Mesendoderm (in vitro differentiated cells): ENCODE measurements at places on chromosomes 1 and 21.

- no peak for DNase-seq
These were observed 7.0 kb downstream of the COLGALT2 start for GRCh38 chr1:184030433-184031091.

DNA sequence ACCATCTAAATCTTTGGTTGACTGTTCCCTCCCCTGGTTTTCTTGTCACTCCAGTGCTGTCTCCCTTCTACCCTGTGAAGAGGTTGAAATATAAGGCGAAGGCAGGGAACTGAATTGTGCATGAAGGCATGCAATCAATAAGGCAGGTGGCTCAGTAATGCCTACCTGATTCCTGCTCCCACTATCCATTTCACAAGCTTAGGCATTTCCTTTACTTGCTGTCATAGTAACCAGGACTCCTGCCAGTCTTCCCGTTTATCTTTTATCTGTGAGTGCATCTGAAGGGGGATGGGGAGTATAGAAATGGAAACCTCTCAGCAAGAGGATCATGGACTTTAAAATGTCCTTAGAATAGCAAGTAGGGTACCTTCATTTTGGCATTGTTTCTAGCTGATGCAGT lies 40.5 kb downstream of the MRPS6 start:
- DNase-seq: peak; percentile 78

DNA sequence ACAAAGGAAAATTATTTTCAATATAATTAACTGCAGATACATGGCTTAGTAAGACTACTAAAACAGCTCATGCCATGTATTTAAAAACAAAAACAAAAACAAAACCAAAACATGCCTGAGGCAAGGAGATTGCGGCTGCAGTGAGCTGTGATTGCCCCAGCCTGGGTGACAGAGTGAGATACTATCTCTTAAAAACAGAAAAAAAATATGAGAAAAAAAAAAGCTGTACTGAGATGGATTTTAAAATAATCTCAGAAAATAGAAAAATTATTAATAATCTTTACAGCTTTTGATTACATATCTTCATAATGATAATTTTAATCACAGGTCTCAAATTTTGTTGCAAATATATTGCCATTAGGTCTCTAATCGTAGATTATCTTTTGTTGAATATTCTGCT lies 24.0 kb upstream of the LIN9 start:
- DNase-seq: peak; percentile 60

DNA sequence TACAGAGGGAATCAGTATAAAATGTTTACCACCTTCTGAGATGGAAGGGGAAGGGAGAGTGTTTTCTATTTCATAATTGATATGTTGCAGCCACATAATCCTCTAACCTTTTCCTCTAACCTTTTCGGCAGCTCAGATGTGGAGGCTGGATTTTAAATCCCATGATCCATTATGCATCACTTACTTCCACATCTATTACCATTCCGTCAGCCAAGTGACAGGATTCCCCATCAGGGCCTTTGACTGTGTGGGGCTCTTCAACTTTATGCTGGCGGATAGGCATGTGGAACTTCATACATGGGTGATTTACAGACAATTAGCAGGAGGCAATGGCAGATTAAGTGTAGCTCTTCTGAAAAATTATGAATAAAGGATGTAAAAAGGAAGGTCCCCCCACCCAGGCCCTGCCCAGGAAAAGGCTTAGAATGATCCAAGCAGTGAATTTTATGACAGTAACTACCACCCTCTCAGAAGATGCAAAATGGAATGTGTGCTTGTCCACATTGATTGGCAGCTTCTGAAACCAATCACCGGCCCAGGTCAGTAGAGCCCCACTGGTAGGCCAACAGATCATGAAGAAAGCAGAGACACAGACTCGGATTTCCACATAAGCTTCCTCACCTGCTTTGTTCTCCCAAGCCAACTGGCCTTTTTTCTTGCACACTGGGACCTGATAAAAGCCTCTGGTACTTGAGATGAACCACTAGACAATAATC lies 147.0 kb downstream of the ST6GALNAC5 start:
- peak; percentile 56 for DNase-seq

DNA sequence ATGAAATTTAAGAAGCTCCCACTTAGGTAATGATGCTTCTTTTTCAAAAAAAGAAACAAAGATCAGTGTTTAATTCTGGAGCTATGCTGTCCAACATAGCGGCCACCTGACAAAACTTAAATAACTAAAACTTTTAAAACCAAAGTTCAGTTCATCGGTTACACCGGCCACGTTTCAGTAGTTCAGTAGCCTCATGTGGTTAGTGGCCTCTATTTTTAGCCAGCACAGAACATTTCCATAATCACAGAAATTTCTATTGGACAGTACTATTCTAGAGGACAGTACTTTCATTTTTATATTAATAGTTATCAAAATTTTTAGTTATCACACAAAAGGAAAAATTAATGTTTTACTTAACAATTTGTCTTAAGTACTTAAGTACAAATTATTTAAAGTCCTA lies 141.0 kb downstream of the USP25 start:
- no peak for DNase-seq

DNA sequence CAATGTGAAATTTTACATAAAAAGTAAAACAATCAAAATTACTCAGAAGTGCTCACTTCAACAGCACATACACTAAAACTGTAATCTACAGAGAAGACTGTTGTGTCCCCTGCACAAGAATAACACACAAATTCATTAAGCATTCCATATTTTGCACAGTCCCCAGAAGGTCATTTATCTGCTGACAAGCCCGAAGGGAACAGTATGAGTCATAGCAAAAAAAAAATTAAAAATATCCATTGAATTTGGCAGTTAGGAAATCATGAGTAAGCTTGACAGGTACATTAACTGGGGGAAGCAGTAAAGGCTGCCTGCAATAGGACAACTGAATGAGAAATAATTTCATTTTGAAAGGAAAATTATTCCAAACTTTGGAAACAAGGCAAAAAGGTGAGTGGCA lies 3.3 kb upstream of the CACYBP start:
- no peak for DNase-seq

- peak; percentile 45 for DNase-seq
These were observed 199.6 kb downstream of the LTN1 start for GRCh38 chr21:28793043-28793442.

DNA sequence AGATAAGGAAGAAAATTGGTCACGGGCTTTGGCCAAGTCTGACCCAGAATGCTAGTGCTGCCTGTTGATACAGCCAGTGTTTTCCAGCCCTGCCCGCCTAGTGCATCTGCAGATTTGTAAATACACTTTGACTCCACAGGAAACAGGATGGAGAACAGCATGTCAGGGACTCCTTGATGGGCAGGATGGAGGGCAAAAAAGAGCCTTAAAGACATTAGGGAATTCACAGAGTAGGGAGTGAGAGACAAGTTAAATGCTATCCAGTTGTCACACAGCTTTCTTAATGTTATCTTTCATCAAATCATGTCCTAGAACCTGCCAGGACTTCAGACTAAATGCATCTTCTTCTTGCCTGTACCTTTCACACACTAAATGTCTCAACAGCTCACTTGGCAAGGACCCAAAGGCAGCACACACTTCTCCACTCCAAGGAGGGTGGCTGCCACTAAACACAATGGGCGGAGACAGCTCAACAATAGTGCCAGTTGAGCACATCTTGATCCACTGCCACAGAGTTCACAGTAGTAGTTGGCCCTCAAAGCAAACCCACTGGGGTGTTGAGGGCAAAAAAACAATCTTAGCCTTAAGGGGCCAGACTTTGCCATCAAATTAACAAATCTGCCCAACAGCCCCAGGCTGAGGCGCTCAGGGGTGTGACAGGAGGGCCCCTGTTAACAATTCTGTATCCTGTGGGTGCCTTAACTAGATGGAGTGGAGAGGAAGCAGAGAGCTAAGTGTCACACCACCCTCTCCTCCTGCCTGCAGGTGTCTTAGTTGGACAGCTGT lies 2.7 kb downstream of the HIVEP3 start:
- DNase-seq: no peak

- no peak for DNase-seq
These were observed 178.0 kb downstream of the SDCCAG8 start for GRCh38 chr1:243433737-243434370.

GRCh38 chr1:151990856-151991198 lies 2.8 kb downstream of the S100A10 start:
- DNase-seq: no peak

GRCh38 chr1:222586842-222587241 lies 2.9 kb downstream of the TAF1A start:
- no peak for DNase-seq

- no peak for DNase-seq
These were observed 170.8 kb downstream of the ADSS2 start for GRCh38 chr1:244280859-244281258.

GRCh38 chr1:246791303-246791918 lies 67.2 kb downstream of the SCCPDH start:
- DNase-seq: no peak

- no peak for DNase-seq
These were observed 54.4 kb upstream of the TINAGL1 start for GRCh38 chr1:31521761-31522555.

DNA sequence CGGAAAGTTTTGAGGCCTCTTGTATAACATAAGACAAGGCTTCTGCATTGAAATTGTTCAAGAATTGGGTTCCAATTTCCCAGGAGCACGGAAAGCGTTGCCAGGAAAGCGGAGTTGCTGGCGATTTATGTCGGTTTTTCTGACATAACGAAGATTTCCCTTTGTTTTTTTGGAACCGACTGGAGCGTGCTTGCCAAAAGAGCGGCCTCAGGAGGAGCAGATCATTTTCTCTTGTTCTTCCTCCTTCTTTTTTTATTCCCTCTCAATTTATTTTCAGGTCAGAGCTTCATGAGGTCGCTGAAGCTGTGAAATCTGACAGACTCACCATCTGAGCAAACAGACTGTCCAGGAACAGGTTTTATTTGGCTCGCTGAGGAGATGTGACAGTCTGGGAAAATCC lies 275.5 kb downstream of the CAMTA1 start:
- no peak for DNase-seq

GRCh38 chr1:221084681-221085080 lies 205.4 kb downstream of the HLX start:
- peak; percentile 19 for DNase-seq

DNA sequence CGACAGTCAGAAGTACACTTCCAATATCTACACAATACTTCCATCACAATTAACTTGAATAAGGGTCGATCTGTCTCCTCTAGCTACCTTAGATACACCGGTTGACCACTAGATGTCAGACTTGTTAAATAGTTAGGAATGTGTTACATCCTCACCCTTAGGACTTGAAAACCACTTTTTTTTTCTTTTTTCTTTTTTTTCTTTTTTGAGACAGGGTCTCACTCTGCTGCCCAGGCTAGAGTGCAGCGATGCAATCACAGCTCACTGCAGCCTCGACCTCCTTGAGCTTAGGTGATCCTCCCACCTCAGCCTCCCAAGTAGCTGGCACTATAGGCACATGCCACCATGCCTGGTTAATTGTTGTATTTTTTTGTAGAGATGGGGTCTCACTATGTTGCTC lies 120.4 kb upstream of the GREM2 start:
- DNase-seq: peak; percentile 79

- DNase-seq: no peak
These were observed 881.5 kb downstream of the BRINP3 start for GRCh38 chr1:189596197-189596596.

DNA sequence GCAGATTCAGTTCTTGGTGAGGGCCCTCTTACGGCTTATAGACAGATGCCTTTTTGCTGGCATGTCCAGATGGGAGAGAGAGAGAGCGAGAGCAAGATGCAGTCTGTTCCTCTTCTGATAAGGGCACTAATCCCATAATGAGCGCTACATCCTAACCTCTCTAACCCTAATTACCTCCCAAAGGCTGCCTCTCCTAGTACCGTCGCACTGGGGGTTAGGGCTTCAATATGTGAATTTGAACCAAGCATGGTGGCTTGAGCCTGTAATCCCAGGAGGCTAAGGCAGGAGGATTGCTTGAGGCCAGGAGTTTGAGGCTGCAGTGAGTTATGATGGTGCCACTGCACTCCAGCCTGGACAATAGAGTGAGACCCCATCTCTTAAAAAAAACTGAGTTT lies 10.5 kb upstream of the SDE2 start:
- no peak for DNase-seq

GRCh38 chr21:33434770-33435360 lies 31.7 kb downstream of the IFNGR2 start:
- no peak for DNase-seq

GRCh38 chr1:5776035-5776550 lies 216.1 kb downstream of the NPHP4 start:
- no peak for DNase-seq

DNA sequence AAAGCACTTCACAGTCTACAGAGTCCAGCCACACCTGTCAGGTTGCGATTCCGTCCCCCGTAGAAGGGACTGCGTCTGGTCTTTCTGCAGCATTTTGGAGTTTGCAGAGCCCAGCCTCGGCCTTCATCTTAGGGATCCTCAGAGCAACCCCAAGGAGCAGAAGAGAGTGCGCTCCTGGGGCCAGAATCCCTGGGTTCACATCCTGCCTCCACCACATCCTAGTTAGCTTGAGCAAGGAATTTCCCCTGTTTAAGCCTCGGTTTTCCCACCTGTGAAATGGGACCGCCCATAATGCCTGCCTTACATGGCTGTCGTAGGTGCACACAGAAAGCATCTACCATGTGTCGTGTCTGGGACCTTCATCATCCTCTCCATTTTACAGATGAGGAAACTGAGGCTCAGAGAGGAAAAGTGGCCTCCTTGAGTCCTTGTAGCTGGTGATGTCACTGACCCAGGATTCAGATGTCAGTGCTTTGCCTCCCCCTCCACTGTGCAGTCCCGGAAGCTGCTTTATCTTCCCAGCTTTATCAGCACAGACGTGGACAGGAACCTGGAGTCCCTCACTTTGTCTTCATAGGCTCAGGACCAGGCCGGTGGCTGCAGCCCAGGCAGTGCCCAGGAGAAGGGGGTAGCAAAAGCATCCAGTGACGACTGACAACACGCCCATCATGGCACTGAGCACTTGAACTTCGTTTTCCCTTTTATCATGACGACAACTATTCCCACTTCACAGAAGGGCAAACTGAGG lies 438.5 kb downstream of the MATN1 start:
- no peak for DNase-seq

DNA sequence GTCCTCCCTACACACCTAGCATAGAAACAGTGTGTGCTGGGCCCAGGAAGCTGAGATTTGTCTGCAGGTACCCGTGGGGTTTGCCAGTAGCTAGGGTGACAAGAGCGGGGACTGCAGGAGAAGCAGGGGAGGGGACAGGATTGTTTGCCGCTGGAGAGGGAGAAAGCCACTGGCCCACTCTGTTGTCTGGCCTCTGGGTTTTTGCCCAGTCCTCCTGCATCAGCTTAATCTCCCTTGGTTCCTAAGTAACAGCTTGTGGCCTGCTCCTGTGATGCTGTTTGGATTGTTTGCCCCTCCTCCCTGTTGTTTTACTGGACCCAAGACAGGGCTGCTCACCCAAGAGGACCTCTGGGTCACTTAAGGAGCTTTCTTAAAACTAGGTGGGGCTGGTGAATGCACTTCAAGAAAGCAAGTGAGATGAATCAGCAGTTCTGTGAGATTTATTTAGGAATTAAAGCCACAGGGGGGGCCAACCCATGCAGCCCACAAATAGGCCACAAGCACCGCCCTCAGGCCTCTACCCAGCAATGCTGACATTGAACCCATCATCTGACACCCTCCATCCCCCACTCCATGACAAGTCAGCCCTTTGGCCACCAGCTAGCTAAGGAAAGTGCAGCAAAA lies 142.8 kb downstream of the ZZZ3 start:
- peak; percentile 23 for DNase-seq
